ENCODE measurements at places on chromosomes 7 and 10. TPM values are rescaled to one million over a fixed set of nuclear protein-coding genes. Genes with fewer than 3 reads are reported as not detected.

Gene ZNF467
- 1.0 TPM for total RNA-seq

Gene ITIH5
- not detected for total RNA-seq

Gene CADPS2
- total RNA-seq = not detected

Gene LIPM
- not detected for total RNA-seq

- H3K27me3 ChIP-seq = peaks cover 60% of the 10 kb centered on the region
- peaks cover 9% of the 10 kb centered on the region for H3K4me1 ChIP-seq
Observed at GRCh38 chr7:73645643-73646174, 21.4 kb upstream of the MLXIPL start.

- H3K4me1 ChIP-seq = peaks cover 12% of the 10 kb centered on the region
- H3K27ac ChIP-seq = no peak overlapping the region
- no peak for DNase-seq
- peaks cover 40% of the 10 kb centered on the region for H3K27me3 ChIP-seq
- H3K4me3 ChIP-seq = no peak overlapping the region
Observed at GRCh38 chr10:113226399-113226798, 276.4 kb downstream of the TCF7L2 start.

DNA sequence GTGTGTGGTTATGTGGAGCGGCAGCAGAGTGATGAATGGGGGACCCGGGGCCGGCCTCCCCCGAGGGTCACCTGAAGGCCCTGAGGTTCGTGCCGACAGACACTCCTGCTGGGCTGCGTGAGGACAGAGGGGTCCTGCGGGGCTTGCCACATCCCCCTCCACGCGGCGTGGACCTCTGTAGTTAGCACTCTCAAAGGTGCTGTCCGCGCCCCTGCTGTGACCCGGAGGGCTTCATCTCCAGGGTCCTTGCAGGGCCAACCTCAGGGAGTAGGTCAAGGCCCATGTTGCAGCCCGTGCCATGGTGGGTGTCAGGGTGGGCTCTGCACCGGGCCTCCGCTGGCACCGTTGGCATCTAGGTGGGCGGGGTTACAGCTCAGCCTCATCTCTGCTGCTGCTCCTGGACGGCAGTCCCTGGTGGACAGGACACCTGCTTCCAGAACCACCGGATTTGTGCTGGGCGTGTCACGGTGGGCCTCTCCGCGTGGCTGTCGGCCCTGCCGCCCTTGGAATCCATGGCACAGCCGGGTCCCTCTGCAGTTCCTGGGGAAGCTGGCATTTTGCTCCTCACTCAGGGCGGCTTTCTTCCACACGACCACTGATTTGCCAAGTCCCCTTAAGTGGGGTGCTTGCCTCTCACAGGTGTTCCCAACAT, 19.8 kb upstream of the GET4 start:
- no peaks in the 10 kb centered on the region for H3K27me3 ChIP-seq
- H3K4me1 ChIP-seq = no peaks in the 10 kb centered on the region
- DNase-seq = no peak
- H3K4me3 ChIP-seq = no peak overlapping the region

- H3K4me3 ChIP-seq = no peak overlapping the region
- DNase-seq = no peak
- no peaks in the 10 kb centered on the region for H3K36me3 ChIP-seq
- H3K27ac ChIP-seq = no peak overlapping the region
- peaks cover 13% of the 10 kb centered on the region for H3K27me3 ChIP-seq
Observed at GRCh38 chr7:29754874-29755490, 51.3 kb upstream of the WIPF3 start.

DNA sequence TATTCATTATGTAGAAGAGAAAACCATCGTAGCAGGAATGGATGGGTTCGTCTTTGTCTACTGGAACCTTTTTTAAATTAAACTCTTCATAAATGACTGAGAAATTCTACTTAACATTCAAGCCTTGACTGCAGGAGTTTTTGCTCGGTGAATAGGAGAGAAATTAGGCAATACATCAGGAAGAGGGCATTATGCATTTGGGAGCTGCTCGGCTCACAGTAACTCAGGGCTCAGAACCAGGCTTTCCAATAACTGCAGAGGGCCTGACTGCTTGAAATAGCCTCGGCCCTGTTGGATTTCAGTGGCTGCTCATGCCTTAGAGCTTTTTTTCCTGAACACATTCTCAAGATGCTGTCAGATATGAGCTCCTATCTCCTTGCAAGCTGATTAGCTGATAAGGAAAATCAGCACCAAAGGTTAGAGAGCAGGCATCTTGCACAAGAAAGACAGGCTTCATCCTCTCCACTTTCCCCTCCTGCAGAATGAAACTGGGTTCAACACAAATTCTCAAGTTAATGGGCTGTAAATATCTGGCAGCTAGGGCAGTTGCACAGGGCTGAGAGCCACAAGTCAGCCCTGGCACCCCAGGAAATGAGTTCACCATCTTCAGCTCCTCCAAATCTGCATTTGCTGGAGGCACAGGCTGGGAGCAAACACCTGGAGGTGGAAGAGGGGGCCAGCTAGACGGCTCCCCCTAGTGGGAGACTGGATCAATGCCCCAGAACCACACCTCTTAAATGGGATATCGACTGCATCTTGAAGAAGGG, 24.3 kb downstream of the TECTB start:
- no peaks in the 10 kb centered on the region for H3K36me3 ChIP-seq
- DNase-seq = no peak

DNA sequence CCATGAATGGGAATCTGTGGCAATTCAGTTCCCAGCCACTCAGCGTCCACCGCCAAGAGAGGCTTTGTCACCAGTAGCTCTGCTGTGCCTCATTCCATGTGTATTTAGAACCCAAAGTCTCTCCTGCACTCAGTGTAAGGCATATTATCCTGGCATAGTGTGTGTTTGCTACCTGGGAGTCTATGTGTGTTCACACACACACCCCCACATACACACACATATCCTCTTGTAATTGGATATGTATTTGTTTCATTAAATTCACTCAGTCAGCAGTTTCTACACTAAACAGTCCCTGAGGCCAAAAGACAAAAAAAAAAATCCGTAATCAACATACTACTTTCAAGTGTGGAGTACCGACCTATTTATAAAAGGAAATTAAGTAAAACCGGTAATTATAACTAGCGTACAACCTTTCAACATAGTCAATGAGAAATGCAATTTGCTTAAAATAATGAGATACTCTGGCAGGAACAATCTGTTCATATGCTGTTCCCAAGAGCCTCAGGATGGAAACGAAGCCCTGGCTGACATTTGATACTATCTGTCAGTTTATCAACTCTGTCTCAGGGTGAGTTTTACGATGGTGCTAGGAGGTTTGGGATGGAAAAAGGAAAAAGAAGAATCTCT, 425.8 kb upstream of the CELF2 start:
- no peak overlapping the region for H3K4me3 ChIP-seq
- H3K27me3 ChIP-seq = peaks cover 3% of the 10 kb centered on the region
- H3K27ac ChIP-seq = no peak overlapping the region
- H3K36me3 ChIP-seq = no peaks in the 10 kb centered on the region

GRCh38 chr7:36360244-36360643, 29.4 kb upstream of the ANLN start:
- no peaks in the 10 kb centered on the region for H3K4me1 ChIP-seq
- no peak overlapping the region for H3K4me3 ChIP-seq
- H3K27me3 ChIP-seq = peaks cover 5% of the 10 kb centered on the region
- no peaks in the 10 kb centered on the region for H3K36me3 ChIP-seq
- no peak for DNase-seq
